ENCODE measurements at places on chromosomes 2 and 18.

GRCh38 chr2:239396881-239397681 lies 3.7 kb downstream of the HDAC4 start:
- no peak for DNase-seq

DNA sequence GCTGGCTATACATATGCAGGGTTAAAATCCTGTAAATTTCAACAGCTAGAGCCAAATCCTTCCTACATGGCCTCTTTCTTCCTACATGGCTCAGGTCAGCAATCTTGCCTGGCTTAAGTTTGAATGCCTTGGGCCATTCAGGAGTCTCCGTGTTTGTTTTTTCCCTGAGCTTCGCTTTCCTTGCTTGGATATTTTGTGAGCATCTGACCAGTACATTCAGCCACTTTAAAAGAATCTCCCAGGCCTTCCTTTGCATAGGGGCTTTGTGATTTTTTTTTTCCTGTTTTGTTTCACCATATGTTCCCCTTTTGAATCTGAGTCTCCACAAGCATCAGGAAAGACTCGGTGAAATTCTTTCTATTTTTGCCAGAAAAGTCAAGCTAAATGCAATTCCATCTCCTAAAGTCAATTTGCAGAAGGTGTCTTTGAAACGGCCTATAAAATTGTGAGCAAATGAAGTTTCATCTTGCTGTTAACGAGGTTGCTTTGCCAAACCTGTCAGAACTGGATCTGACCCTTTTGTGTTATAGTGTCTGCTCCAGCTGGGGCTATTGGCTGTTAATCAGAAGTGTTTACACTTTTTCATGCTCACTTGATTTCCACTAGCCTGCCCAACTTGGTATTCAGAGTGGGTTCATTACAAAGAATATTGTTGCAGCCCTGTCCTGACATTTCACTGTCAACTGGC lies 256.9 kb downstream of the DCC start:
- peak; percentile 92 for DNase-seq

DNA sequence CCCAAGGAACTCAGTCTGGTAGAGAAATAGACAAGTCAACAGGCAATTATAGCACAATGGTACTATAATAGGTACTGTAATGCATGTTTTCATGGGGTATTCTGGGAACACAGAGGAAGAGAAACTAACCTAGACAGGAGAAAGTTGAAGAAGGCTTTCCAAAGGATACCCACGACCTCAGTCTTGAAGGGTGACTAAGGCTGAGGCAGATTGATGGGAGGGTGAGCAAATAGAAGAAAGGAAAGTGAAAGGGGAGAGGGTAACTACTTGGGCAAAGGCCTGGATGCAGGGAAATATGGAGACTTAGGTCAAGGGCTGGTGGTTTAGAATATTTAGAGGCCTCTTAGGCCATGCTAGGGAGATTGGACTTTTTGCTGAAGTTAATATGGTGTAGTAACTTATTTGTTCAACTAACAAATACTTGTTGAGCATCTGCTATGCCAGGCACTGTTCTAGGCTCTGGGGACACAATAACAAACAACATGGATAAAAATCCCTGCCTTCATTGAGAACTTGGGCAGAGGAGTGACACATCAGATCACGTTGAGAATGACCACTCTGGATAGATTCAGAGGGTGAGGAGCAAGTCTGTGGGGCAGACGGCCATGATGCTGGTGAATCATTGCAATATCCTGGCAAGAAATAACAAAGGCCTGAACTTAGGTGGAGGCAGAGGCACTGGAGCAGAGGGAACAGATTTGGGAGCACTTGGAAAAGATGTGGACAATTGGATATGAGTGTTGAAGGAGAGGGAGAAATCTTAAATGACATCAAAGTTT lies 56.4 kb downstream of the PLB1 start:
- DNase-seq, result no peak

DNA sequence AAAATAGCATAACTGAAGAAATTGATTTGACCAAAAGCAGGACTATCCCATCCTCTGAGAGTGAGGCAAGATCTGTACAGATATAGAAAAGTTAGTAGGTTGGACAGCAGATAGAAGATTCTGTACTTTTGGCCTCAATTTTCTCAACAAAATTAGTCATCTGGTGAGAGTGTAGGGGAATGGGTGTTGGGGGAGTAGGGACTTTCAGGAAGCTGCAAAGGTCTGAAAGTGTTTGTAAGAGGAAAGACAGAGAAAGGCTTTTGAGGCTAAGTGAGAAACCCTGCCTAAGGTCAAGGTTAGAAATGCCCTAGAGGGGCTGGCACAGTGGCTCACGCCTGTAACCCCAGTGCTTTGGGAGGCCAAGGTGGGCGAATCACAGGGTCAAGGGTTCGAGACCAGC lies 40.3 kb downstream of the DAPL1 start:
- no peak for DNase-seq

DNA sequence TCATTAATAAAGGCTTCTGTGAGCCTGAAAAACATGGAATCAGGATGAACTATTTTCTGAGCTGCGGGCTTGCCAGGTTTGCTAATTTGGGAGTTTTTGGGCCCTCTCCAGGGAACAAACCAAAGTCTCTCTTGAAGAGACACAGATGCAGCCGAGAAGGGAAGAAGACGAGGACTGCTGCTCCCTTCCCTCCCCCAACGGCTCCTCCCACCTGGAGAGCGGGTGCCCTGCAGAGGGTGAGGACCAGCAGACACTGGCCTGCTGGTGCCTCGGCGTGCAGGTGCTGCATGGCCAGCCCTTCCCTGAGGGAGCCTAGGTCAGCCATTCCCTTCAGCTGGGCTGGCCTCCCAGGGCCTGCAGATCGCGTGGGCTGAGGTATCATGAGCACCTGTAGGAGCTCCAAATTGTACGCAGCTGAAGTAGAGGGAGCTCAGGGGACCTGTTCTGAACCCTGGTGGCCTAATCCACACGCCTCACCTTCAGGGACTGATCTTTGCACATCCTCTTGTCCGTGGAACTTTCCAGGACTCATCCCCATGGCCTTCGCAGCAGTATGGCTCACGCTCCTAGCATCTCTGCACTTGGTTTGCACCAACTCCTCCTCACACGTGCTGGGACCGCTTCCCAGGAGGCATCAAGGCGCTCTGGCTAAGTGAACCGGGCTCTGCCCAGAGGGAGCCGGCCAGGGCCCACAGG lies 19.5 kb downstream of the EMX1 start:
- DNase-seq, result no peak

GRCh38 chr2:75801234-75801982 lies 90.7 kb upstream of the GCFC2 start:
- no peak for DNase-seq

- DNase-seq, result no peak
Measured at GRCh38 chr18:59423259-59423658, 64.2 kb upstream of the LMAN1 start.

GRCh38 chr2:45285771-45286390 lies 276.6 kb upstream of the SIX2 start:
- DNase-seq, result no peak

GRCh38 chr2:144503242-144503641 lies 16.7 kb downstream of the ZEB2 start:
- DNase-seq, result no peak

- no peak for DNase-seq
Measured at GRCh38 chr18:11336241-11336640, 186.9 kb upstream of the PIEZO2 start.

- DNase-seq, result no peak
Measured at GRCh38 chr2:175619179-175620045, 382.7 kb downstream of the LNPK start.

- DNase-seq, result no peak
Measured at GRCh38 chr18:76764291-76764901, 58.0 kb upstream of the ZNF236 start.

DNA sequence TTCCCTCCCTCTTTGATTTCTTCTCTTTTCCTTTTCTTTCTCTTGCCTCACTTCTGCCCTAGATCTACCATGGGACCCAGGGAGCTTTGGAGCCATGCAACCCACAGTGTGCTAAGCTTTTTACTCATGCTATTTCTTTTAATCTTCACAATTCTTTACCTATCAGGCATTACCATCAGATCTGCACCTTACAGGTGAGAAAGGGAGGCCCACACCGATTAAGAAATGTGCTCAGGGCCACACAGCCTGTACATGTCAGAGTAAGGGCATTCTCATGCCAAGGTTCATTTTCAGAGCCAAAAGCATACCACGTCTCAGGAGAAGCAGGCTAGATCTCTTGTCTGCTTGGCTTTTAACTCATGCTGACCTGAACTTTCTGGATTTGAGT lies 161.9 kb downstream of the RPIA start:
- no peak for DNase-seq

GRCh38 chr2:101230541-101231001 lies 22.1 kb upstream of the CNOT11 start:
- DNase-seq, result no peak

- no peak for DNase-seq
Measured at GRCh38 chr2:73642338-73643018, at the start of gene NAT8. NAT8 (minus strand) TSS chr2:73642422; CDS start chr2:73641628, 794 bp downstream.

DNA sequence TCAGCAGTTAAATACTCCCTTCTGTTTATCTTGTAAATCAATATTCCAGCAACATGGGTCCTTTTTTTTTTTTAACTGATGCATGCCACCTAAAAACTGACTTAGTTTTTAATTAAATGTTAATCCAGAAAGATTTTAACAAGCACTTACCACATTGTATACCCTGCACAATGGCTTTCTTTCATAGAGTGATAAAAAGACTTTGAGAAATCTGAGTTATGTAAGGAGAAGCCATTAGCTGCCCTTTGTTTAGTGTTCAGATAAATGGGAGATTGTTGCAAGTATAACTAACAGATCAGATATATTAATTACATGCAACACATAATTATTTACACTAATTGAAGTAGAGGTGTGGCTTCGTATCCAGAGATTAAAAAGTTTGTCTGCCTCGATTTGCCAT lies 22.7 kb upstream of the NFATC1 start:
- DNase-seq, result no peak

- no peak for DNase-seq
Measured at GRCh38 chr2:45173513-45173912, 164.3 kb upstream of the SIX2 start.

- DNase-seq, result no peak
Measured at GRCh38 chr2:178834086-178834485, 26.9 kb upstream of the TTN start.

DNA sequence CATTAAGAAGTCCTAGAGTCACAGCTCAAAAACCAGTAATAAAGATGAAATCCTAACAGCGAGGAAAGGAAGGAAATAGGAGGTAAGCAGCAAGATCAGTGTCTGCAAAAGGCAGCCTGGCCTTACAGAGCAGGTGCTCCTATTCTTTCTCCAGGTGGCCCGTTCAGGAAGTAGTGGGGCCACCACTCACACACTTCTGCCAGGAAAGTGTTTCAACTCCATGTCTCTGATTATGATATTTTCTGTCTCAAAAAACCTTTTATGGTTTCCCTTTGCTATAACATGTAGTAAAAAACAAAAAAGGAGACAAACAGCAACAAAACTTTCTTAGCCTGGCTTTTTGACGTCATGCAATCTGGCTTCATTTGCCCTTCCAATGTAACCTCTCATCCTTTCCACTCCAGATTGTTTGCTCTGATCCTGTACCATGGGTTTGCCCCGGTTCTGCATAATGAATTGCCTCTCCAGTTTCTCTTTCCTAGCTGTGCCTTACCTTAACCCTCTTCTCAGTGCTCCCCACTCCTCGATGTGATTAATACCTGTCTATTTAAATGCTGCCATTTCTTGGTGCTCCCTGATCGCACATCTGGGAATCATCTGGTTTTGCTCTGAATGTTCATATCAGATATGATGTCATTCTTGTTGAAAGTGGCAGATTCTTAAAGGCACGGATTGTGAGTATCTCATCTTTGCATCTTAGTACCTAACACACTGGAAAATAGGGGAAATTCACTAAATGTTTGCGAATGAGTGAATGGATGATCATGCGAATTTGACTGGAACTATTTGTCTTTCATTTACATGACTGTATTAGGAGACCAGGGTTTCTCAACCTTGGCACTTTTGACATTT lies 50.6 kb upstream of the PTPRM start:
- no peak for DNase-seq

Measured in NCI-H748 treated with DMSO at 0.1 percent for 48 hours (cell line).